ENCODE measurements at places on chromosomes 4 and X.

DNA sequence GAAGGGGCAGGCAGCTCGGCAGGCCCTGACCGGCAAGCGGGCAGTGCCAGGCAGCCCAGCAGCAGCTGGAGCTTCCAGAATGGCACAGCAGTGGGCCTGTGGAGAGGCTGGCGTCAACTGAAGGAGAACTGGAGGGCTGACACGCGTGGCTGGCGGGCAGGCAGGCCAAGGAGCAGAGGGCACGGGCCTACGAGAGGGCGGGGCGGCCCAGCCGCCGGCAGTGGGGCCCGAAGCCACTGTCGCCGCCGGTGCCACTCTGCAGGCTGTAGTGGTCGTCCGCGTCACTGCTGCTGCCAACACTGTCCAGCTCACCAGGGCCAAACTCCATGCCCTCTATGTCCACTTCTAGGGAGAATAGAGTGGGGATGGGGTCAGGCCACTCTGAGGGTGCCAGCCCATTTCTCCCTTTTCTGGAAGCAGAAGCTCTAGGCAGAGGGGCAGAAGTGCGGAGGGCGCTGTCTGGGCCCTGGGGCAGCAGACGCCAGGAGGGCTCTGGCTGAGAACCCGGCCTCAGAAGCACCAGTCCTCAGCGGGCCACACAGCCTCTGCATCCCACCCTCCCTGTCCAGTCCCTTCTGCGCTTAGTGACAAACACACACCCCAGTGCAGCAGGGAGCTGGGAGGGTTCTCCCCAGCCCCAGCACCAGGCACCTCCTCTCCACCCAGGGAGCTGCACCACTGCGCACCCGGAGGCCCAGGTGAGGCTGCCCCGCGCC lies 8.6 kb upstream of the HAUS3 start:
- DNase-seq = no peak

GRCh38 chrX:148755111-148755510 lies 254.7 kb downstream of the AFF2 start:
- no peak for DNase-seq

- no peak for DNase-seq
Observed at GRCh38 chrX:22147214-22147613, 115.1 kb downstream of the PHEX start.

DNA sequence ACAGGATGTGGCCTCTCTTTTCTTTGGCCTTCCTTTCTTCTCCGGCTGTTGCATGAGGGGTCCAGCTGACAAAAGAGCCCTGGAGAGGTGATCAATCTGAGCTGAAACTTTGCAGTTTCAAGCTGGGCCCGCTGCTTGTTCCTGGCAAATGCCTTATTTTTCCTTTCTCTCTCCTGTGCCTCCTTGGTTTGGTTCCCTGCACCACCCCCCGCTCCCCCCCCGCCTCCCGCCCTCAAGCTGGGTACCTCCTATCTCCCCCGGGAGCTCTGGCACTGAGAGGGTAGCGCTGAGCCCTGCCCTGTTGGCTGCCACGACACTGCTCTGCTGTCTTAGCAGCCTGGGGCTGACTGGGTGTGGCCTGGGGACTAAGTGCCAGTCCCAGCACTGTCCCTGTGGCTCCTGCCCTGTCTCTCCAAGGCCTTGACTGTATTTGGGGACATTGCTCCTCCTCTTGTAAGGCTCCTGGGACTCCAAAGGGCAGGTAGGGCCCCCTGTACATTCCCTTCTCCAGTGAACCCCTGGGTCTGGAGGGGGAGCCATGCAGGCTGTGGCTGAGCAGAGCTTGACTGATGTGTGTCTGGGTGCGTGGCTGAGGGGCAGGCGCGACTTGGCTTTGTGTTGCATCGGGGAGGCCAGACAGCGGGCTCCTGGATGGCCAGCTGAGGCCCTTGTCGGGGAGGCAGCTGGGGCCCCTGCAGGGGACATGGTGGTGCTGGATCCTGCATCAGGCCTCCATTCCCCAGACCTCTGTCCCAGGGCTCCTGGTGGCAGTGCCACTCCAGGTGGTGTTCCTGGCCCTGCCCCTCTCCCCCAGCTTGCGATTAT lies 1.1 kb downstream of the PLXNA3 start:
- DNase-seq = peak; percentile 38

GRCh38 chrX:1578511-1579173 lies 12.8 kb upstream of the AKAP17A start:
- no peak for DNase-seq

- DNase-seq = no peak
Observed at GRCh38 chr4:187010052-187010451, 286.4 kb upstream of the FAT1 start.

DNA sequence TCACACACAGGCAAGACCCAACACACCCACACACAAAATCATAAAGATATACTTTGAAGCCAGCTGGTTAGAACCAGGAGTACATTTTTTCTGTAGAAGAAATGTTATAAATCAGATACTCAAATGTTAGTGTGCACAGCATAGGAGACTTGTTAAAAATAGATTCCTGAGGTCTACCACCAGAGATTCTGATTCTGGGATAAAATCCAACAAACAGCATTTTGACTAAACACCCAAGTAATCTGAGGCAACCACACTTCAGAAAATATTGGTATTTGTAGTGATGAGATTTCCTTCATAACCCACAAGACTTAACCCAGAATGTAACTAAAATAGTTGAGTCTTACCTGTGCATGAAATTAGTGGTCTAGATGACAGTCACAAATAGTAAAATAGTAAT lies 301.8 kb downstream of the HNRNPD start:
- DNase-seq = no peak

GRCh38 chr4:166363198-166363597 lies 490.2 kb downstream of the TLL1 start:
- no peak for DNase-seq

DNA sequence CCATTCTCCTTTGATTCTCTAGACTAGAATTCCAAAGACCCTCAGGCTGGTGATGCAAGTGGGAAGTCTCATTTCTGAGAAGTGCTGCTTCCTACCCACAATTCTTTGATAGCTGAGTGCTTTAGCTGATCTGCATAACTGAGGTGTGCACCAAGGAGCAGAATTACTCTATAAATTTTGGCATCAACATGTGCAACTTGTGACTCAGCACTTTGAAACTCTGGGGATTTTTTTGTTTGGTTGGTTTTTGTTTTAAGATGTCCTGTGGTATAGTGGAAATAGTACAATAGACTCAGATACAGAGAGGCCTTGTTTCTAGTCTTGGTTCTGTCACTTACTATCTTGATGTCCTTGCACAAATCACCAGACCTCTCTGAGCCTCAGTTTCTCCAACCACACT lies 148.4 kb downstream of the AR start:
- no peak for DNase-seq

DNA sequence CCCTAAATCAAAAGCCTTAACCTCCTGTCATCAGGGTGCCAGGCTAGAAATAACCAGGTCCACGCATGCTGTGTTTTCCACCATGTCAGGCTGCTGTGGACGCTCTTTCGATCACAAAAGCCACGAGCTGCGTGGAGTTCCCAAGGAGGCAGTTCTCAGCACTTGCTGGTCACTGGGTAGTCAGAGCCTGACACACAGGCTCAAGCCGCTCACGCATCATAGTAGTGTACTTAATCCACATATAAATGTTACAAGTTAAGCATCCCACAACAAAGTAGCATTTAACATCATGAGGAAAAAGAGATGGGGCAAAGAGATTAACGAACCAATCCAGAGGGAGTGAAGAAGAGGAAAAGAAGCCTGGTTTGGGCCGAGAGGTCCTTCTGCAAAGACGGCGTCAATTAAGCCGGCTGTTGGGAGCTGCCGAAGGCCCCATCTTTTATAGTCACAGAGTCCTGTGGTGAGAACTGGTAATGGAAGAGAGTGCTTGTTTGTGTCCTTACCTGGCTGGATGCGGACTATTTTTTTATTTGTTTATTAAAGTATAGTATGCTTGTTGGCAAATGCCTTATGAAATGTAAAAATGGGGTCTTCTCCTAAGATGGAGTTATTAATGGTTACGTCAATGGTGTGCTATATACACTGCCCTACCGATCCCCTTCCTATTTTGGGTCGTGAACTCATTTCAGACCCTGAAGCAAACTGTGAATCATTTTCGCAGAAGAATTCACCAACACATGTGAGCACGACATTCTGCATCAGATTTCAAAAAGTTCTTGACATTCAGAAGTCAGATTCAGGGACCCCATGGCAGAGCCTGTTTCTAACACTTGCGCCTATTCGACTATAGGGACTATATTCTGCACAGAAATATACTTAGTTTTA lies 675 bp downstream of the PRIMPOL start:
- DNase-seq = no peak

- no peak for DNase-seq
Observed at GRCh38 chrX:73266766-73267165, 52.1 kb upstream of the NAP1L2 start.

GRCh38 chrX:32524385-32524784 lies 687.0 kb downstream of the DMD start:
- no peak for DNase-seq

- peak; percentile 62 for DNase-seq
Observed at GRCh38 chr4:39044956-39045826, 13.0 kb upstream of the TMEM156 start.

DNA sequence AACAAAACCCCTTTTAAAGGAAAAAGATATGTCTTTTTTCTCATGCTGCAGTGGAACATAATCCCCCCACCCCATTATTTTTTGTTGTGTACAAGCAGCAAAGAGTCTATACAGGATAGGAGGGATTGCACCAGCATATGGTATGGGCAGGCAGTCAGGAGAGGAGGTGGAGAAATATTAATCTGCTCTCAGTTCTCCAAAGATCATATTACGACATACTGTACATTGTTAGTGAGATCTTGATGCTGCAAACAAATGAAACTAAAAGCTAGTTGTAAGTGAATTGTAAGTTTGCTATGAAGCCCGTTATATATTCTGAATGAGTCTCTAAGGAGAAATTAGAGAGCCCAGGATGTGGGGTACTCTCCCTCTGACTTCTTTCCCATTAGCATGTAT lies 75.3 kb downstream of the RAPGEF2 start:
- DNase-seq = no peak

GRCh38 chr4:112170451-112170993 lies 25.3 kb downstream of the FAM241A start:
- peak; percentile 8 for DNase-seq

- DNase-seq = no peak
Observed at GRCh38 chr4:79949178-79949577, 123.9 kb downstream of the ANTXR2 start.

- no peak for DNase-seq
Observed at GRCh38 chrX:152641256-152641875, 3.7 kb downstream of the GABRQ start.

DNA sequence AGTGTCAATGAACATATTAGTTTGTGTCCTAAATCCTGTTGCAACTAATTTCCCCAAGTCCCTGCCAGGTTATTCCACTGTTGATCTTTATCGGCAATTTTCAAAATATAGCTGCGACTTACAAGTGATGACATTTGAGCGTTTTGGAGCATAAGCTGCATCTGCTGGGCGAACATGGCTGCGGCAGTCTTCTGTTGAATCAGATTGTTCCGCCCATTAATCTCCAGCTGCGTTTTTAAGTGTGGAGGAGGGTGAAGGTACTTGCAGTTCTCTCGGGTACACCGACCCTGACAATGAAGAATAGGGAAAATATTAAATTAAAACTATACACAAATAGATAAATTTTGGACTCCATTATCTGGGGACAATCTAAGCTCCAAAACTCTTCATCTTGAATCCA lies 82.7 kb downstream of the MBNL3 start:
- no peak for DNase-seq

GRCh38 chr4:64068096-64068495 lies 341.2 kb downstream of the TECRL start:
- DNase-seq = no peak

- no peak for DNase-seq
Observed at GRCh38 chr4:41460641-41461040, 77.3 kb upstream of the LIMCH1 start.

GRCh38 chr4:24368801-24369200 lies 215.6 kb downstream of the DHX15 start:
- DNase-seq = no peak

GRCh38 chr4:45897946-45898585 lies 225.8 kb downstream of the GABRG1 start:
- DNase-seq = no peak

DNA sequence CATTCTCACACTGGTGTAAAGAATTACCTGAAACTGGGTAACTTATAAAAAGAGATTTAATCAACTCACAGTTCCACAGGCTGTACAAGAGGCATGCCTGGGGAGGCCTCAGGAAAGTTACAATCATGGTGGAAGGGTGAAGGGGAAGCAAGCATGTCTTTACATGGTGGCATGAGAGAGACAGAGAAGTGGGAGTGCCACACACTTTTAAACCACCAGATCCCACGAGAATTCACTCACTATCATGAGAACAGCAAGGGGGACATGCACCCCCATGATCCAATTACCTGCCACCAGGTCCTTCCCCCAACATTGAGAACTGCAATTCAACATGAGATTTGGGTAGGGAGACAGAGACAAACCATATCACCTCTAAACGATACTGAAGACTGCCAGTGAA lies 23.0 kb downstream of the EPGN start:
- no peak for DNase-seq

GRCh38 chr4:166625018-166625637 lies 609.2 kb downstream of the SPOCK3 start:
- no peak for DNase-seq

DNA sequence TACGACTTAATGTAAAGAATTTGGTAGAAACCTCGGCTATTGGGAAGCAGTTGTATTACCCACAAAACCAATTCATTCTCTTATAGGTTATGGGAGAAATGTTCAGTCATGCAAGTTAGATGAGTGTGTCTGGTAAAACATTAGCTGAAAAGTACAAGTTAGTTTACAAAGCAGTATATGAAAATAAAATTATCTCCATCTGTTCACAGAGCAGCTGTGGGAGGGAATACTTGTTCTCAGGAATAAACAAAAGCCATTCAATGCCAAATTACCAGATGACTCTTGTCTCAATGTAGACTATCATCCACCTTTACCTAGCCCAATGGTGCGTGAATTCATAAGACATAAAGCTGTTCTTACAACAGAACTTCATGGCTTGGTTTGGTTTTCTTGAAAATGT lies 28.6 kb downstream of the STAP1 start:
- no peak for DNase-seq

DNA sequence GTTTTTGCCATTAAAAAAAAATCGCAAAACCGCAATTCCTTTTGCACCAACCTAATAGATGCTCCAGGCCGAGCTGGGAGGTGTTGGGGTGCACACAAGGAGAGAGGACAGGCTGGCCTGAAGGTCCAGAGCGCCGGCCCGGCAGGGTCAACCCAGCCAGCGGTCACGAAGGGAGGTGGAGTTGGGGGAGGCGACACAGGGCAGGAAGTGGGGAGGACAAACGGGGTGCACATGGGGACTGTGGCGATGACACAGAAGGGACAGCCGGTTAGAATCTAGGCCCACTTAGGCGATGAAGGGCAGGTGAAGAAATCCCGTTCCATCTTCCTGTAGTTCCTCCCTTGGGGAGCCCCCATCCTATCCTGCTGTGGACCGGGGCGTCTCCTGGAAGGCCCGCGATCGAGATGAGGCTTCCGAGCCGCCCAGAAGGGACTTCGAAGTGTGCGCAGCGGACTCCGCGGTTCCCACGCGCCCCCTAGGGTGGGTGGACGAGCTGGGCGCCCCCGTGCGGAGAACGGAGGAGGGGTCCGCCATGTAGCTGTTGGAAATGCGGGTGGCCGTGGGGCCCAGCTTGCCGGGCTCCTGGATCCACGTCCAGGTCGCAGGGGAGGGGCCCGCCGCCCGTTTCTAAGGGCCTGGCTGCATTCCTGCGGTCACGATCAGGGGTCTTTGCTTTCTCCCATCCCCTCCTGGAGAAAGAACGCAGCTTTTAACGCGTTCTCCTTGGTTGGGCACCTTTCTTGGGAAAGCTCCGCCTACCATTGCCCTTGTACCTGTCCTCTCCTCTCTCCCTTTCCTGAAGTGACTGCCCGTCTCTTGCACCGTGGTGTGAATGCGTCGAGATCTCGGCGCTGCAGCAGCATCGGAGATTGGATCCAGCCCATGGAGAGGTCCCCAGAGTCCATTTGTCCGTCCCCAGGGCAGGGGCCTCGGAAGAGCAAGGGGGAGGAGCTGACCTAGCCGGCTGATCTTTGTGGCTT lies 17.0 kb upstream of the HPF1 start:
- DNase-seq = peak; percentile 64

All from CD4-positive, alpha-beta T cell treated with Interleukin-17A for 4 hours (primary cell).